ENCODE measurements at places on chromosomes 6 and 20.

- no peak for DNase-seq
Observed at GRCh38 chr6:49915035-49915434, 48.7 kb upstream of the CRISP1 start.

DNA sequence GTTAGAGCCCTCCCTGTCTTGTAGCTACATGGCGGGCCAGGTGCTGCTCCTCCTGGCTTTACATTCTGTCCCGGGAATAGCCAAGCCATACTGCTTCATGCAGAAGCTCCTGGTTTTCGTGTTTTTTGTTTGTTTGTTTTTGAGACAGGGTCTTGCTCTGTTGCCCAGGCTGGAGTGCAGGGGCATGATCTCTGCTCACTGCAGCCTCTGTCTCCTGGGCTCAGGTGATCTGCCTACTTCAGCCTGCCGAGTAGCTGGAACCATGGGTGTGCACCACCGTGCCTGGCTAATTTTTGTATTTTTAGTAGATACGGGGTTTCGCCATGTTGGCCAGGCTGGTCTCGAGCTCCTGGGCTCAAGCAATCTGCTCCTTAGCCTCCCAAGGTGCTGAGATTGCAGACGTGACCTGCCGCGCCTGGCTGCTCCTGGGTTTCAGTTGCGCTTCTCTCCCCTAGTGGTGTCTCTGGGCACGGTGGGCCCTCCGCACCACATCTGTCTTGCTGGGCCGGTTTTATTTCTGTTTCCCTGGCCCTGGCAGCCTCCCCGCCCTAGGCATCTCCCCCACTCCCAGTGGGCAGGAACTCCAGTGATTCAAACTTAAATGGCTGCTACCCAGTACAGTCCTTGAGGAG is 12.9 kb downstream of the CDYL start:
- no peak for DNase-seq

- DNase-seq: peak; percentile 85
Observed at GRCh38 chr6:132279592-132280139, 121.6 kb downstream of the MOXD1 start.

GRCh38 chr6:159809149-159809548 is 9.1 kb downstream of the PNLDC1 start:
- no peak for DNase-seq

- no peak for DNase-seq
Observed at GRCh38 chr20:60170116-60170515, 211.9 kb downstream of the CDH26 start.

DNA sequence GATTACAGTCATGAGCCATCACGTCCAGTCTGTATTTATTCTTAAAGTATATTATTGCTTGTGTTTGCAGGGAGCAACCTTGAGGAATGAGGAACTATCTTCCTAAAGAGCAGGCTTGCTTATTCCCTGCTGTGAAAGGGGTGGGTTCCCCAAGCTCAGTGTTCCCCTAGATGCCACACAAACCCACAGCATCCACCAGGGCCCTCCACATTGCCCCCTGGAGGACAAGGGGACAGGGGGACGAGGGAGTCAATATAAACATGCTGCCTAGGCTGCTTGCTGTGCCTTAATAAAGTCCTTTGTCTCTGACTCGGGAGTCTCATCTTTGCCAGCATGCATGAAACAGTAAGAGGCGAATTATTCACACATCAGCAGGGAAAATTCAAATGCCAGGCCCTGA is 8.0 kb upstream of the IDH3B start:
- no peak for DNase-seq

- peak; percentile 39 for DNase-seq
Observed at GRCh38 chr6:44001318-44002066, 125.8 kb downstream of the MRPL14 start.

DNA sequence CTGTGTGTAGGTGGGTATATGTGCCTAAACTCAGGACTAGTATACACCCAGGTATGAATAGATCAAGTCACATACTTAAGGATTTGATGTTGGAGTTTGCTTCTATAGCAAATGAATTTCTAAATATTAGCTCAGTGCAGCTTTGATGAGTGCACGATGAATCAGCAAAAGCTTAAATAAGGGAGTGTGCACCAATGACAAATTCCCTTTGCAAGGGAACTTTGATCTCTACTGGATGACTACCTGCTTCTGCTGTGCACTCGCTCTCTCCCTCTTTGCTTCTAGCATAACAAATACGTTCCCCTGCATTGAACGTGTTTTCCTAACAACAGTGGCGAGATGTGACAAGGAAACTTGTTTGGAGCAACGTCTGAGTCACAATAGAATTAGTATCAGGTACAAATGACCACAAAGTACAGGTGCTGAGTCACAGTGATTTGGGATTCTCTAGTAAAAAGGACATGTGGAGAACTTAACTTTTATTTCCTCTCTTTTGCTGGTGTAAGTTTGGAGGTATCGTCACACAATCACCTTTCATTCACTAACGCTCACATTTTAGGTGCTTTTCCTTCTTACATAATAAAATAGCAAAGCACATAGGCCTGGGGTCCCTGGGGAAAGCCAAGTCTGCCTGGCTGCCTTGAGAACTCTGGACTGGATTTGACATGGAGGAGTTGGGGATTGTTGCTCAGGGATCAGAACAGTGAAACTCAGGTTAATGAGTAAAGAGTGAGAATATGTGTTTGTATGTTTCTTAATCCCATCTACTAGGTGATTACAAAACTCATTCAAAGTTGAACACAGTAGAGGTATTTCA is 49.7 kb downstream of the KLHL31 start:
- DNase-seq: peak; percentile 91

DNA sequence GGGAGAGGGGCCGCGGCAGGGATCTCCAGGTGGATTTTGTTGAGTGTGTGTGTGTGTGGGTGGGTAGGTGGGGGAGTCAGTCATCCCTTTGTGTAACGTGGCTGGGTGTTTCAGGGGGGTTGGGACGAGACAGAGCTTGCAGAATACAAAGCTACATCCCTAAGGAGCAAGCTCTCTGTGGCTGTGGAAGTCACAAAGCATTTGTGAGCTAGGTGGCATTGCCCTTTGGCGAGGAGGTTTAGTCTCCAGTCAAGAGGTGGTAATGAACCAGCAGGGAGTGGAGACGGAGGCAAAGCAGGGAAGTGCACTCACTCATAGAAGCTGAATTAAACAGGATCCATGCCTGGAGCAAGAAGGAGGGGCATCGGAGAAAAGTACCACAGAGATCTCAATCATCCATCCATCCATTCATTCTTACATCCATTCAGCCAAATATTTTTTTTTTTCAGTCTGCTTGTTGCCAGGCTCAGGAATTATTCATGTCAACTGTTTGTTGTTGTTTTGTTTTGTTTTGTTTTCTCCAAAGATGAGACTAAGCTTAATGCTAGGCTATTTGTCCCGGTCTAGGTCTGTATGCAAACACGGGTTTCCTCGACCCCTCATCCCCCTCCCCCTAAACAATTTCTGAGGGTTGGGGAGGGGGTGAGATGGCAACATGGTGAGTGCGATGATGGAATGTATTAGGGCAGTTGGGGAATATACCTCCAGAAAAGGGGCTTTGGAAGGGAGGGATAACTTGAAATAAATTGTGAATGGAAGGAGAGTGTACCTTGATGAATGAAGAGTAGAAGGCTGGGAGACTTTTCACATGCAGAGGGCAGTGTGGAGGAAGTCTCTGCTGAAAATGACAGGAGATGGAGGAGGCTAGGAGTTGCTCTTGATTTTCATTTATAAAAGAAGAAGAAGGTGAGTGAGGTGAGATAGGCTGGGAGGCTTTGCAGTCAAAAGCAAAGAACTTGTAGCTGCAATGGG is 1.0 kb downstream of the HCRTR2 start:
- DNase-seq: no peak

DNA sequence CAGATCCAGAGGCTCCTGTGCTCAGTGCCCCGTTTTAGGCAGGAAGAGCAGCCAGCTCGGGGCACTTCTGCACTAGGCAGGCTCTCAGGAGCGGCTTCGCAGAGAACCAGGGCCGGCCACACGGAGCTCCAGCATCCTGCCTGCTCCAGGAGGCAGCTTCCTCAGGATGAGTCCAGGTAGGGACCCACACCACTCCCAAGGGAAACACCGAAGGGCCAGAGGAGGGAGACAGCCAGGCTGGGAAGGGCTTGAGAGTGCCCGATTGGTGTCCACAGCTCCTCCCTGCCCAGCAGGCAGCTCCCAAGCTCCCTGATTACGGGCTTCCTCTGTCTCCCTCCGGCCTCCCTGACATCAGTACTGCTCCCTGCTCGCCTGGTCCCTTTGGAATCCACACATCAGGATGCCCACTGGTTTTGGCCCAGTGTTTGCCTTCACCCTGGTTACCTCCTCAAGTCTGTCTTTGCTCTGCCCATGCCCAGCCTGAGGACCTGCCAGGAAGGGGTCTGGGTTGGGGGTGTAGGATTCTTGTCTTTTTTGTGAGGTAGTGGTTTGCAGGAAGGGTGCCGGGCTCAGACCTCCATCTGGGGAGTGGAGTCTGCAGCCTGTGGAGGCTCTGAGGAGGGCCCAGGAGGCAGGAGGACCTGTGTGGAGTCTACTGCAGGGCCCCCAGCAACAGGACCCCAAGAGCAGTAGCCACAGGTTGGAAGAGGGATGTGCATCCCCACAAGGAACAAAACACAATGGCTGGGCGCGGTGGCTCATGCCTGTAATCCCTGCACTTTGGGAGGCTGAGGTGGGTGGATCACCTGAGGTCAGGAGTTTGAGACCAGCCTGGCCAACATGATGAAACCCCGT is 11.2 kb upstream of the PYGB start:
- no peak for DNase-seq

- DNase-seq: no peak
Observed at GRCh38 chr20:43416591-43417228, 41.0 kb upstream of the SRSF6 start.

DNA sequence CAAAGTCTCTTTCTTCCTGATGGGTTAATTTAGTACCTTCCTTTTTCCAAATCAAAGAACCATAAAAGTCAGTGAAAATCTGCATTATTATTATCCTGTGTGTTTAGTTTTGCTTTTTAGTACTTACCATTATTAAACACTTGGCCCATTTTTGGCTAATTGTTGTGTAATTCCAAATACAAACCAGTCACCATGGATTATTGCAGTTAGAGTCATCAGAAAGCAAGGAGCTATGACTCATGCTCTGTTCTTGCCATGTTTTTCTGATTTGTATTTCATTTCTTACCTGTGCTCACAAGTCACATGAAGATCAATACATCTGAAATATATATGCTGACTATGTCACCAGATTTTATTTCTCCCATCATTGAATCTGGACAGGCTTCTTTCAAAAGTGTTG is 31.3 kb downstream of the SLC22A3 start:
- DNase-seq: no peak

DNA sequence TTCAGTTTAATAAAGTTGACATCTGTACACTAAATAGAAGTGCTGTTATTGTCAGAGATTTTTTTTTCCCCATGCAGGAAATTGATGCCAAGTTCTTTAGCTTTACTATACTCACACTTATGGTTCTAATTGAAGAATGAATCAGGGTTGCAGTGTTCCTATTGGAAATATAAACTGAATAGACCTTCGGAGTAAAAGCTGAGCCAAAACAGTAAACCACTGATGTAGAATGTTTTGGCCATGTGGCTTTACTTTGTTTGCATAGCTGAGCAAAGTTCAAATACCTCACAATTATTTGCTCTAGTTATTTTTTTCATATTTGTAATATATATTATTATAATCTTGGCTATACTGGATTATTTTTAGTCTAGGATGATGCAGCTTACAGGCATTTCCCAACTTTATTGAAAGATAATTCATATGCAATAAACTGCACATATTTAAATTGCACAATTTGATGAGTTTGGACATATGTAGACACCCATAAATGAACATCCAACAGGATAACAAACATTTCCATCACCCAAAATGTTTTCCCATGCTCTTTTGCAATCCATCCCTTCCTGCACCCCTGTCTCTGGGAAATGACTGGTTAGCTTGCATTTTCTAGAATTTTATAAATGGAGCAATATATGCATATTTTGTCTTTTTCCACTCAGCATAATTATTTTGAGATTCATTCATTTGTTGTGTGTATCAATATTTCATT is 105.8 kb upstream of the NOX3 start:
- DNase-seq: peak; percentile 3

DNA sequence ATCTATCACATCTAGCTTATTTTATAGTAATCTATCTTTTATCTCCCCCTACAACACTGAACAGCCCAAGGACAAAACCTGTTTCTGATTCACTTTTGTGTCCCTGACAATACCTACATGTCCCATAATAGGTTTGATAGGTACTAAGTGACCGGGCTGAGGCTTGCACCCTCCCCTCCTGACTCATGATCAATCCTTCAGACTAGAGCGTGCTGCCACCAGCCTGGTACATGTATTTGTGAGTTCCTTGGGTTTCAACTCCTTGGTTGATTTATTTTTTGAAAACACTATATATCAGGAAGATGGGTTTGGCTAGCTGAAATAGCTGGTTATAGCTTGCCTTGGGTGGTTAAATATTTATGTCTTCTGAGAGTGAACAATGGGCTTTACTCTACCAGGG is 41.6 kb upstream of the RAB23 start:
- DNase-seq: no peak

- DNase-seq: no peak
Observed at GRCh38 chr20:8431538-8432434, 299.7 kb downstream of the PLCB1 start.

DNA sequence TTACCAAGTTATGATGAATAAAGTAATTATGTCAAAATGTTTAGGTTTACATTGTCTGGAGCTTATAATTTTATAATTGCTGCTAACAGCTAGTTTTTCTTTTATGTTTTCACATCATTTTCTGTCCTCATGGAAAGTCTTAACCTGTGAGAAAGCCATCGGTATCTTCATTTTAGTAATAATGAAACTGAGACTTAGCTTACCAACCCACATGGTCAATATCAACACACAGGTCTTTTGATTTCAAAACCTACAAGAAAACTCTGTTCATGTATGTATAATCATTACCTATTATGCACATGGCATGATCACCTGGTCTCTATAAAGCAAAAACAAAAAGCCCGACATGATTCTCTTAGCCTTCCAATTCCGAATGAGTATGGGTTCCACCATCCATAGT is 61.9 kb downstream of the KCNQ5 start:
- DNase-seq: no peak

DNA sequence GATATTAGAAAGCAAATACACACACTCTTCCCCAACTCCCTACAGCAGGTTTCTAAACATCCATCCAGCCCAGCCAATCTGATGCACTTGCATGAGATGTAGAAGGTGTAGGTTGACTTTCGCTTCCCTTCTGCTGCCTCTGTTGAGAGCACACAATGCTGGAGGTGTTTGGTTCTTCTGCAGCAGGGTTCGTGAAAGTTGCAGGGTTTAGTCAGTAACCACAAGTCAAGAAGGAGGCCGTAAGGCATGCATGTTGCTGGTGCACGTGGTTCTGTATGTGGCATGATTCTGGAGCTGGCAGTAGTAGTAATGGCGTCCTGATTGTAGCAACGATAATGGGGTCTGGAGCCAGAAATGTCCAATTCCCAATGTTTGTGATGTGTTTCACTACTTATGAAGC is 53.0 kb downstream of the DEK start:
- DNase-seq: no peak

Measured in HT-29 (cell line).